ENCODE measurements at places on chromosomes 5 and 9.

DNA sequence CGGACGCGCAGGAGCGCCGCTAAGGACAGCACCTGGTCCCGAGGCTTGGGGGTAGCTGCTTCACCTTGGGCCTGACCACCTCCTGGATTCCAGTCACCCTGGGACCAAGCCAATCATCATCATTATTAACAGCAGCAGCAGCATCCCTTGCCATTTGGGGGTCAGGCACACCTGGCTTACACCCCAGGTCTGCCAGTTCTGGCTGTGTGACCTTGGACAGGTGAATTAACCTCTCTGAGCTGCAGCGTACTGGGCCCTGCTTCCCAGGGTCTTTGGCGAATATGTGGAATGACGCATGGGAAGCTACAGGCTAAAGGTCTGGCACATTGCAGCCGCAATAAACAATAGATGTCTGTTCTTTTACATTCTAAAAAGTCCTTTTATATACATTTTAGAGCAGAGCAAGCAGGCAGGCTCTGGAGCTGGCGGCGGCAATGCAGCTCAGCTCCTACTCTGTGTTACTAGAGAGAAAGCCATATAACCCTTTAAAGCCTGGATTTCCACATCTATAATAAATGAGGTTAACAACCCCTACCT, 97.8 kb upstream of the CPLX2 start:
- no peak for DNase-seq

GRCh38 chr9:133991964-133992779, at the start of gene VAV2:
Gene VAV2 (minus strand): TSS chr9:133992324. CDS start chr9:133992278, 46 bp downstream.
- peak; percentile 24 for DNase-seq

GRCh38 chr5:6586647-6587042, 46.2 kb downstream of the NSUN2 start:
- no peak for DNase-seq

DNA sequence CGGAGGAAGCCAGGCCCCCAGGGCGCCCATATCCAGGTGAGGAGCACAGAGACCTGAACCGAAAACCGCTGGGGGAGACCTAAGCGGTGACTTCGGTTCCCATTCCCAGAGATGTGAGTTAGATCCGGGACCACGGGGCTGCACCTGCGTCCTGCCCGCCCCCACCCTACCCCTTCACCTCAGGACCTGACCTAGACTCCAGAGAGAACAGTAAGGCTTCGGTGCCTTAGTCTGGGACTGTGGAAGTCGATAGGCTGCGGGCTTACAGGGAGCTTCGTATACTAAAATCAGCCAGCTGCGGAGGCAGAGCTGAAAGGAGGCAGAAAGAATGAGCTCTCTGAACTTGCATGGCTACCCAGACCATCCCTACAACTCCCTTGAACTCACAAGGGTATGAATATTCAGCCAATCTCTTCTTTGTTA, 518 bp upstream of the FAM13B start:
- no peak for DNase-seq

GRCh38 chr5:107687937-107688336, 17.2 kb upstream of the EFNA5 start:
- DNase-seq = no peak

DNA sequence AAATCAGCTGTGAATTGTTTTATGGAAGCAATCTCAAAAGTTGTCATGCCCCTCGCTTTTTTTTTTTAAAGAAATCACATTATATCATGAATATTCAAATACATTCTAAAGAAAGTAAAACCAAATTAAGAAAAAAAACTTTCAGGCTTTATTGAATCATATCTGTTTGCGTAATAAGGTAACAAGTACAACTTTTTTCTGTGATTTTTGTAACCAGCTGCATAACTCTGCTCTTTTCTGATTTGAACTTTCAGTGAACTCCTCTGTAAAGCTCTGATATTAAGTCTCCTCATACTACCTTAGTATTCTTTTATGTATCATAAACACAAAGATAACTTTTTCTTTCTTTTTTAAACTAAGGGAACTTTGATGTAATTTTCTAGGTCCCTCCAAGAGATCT, 65.3 kb downstream of the CWC27 start:
- DNase-seq = no peak

- no peak for DNase-seq
Measured at GRCh38 chr5:91401175-91401574, 18.1 kb upstream of the ARRDC3 start.

DNA sequence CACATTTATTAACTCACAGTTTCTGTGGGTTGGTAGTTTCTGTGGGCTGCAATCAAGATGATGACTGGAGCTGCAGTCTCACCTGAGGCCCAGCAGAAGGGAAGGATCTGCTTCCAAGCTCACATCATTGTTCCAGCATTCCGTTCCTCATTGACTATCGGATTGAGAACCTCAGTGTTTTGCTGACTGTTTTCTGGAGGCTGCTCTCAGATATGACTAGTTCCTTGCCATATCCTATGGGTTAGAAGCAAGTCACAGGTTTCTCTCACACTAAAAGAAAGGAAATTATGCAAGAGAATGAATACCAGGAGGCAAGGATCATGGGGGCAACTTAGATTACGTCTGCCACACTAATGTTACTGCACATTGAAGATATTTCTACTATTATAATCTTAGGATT, 6.3 kb upstream of the ERAP1 start:
- no peak for DNase-seq

All from activated CD4-positive, alpha-beta T cell treated with anti-CD3 and anti-CD28 coated beads for 4 hours (primary cell).